ENCODE measurements at places on chromosomes 4 and X.

- no peak for DNase-seq
These were observed 997.3 kb downstream of the ARAP2 start for GRCh38 chr4:35247047-35247446.

DNA sequence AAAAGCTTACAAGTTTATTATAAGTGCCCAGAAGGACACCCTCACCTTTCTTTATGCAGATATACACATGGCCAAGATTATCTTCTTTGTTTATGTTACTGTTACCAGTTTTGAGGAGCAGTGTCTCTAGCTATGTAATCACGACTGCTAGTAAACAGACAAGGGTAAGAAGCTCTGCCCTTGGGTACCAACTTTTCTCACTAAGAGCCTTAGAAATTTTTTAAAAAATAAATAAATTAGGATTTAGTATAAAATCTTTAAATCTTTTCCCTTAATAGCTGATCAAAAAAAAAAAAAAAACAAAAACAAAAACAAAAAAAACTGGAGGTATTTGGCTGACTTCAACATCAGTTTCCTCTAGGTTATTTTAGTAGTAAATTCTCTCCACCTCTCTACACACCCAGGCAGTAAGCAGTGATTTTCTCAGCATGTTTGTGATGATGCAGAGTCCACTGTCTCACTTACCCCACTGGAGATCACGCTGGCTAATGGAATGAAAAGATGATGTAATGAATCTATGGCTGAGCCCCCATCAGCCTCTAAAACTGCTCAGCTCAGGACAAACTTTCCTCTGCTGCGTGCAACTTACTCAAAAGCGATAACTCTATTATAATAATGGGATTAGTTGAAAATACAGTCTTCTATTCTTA, 125.9 kb downstream of the FRYL start:
- no peak for DNase-seq

GRCh38 chrX:101619364-101619763, 1.6 kb upstream of the ARMCX6 start:
- peak; percentile 58 for DNase-seq

DNA sequence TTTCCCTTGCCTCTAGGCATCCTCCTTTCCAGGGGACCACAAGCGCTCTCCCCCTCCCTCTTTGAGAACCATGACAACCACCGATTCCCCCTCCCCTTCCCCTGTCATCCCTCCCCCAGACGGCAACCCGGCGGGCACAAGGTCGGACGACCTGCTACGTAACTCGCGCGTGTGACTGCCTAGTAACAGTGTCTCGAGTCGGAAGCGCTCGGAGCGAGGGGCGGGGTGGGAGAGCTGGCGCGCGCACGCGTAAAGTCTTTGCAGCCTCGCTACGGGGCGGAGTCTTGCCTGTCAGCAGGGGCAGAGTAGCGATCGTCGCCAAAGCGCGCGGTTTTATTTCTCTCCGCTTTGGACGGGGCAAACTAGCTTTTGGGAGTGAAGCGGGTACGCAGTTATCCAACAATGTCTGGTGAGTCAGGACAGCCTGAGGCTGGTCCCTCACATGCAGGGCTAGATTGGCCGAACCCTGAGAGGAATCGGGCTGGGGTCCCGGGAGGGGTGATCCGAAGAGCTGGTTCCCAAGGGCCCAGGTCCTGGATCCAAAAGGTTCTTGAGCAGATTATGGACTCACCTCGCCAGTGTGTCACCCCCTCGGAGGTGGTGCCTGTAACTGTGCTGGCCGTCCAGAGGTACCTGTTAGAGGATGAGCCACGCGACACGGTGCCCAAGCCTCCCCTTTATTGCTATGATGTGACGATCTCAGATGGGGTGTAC, at the start of gene RADX:
Gene RADX, plus strand, starts transcription at position 300 of the 714 bp plus-strand sequence. Its CDS starts 103 bp downstream, at position 403.
- peak; percentile 93 for DNase-seq

DNA sequence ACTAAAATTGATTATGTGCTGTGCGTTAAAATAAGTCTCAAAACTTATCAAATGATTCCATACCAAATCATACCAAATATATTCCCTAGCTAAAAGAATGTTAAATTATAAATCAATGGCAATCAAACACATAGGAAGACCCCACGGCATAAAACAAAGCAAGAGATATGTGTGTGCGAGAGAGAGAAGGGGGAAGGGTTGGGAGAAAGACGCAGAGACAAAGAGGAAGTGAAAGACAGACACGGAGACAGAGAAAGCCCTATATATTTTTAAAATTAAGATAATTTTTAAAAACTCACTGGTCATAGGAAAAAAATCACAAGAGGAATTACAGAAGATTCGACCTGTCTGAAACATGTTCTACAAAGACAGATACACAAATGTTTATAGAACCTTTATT, 371.4 kb downstream of the NLGN4X start:
- no peak for DNase-seq

DNA sequence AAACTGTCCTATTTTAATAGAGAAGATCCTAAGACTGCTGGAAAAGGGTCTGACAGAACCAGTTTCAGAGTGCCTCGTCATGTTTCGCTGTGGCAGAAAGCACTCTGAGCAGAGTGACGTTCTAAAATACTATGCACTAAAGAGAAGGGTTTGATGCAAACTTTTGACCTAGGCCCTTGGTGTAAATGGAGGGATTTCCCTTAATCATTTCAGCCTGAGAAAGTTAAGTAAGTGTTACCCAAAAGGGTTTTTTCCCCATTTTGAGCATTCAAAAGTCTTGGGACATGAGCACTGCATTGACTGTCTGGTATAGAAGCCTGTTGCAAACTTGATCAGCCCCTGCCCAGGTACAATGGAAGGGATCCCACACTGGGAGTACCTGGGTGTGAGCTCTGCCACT, 157.5 kb upstream of the ATOH1 start:
- DNase-seq = no peak

DNA sequence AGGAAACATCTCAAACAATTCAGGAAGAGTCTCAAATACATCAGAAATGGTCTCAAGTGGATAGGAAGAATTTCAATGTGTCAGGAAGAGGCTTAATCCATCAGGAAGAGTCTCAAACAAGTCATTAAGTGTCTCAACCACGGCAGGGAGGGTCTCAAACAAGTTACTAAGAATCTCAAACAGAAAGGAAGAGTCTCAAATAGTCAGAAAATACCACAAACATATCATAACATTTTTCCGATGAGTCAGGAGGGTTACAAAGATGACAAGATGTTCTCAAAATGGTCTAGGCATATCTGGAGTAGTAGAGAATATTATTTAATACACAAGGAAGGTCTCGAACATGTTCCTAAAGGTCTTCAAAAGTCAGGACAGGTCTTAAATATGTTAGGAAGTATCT, 109.3 kb upstream of the USP9X start:
- DNase-seq = no peak

DNA sequence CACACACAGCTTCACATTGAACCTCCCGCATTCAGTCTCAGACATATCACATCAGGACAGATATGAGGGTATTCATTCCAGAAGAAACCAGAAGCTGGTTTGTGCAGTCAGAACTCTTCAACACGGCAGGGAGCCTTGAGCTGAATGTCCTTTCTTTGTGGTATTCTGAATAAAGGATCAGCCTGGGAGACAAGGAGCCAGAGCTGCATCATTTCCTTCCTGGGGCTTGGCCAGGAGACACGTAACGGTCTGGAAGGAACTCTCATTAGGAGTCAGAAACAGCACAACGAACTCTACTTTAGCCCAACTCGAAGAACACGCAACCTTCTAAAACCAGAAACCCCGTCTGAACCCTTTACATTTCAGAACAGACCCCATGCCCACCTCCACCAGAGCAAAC, 46.4 kb downstream of the KDR start:
- no peak for DNase-seq

DNA sequence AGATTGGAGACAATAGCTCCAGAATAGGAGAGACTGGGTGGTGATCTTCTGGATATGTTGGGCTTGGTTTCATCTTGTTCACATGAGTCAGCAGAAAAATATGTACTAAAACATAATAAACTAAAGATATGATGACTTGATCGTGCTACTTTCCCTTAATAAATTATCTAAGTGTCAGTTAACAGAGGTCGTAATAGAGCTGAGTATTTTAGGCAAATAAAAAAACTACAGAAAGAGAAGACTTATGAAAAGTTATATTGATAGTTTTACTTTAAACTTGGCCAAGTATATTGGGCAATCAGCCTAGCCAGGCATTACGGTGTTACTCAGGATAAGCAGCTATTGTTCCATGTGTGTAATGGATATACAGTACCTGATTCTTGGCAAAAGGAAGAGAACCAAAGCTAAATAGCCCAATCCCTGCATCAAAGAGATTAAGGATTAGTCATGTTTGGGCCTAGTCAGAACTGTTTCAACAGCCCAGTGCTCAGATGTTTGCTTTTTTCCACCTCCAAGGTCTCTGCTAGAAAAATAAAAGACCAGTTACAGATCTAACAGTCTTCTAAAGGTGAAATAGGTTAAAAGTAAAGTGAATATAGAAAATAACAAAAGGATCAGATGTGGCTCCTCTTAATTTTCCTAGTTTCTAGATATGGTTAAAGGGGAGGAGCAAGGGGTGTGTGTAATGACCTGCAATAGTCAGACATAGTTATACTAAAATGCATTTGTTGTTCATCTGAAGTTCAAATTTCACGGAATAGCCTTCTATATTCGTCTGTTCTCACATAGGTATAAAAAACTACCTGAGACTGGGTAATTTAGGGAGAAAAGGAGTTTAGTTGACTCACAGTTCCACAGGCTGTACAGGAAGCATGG, 262.6 kb downstream of the ADGRL3 start:
- DNase-seq = no peak

DNA sequence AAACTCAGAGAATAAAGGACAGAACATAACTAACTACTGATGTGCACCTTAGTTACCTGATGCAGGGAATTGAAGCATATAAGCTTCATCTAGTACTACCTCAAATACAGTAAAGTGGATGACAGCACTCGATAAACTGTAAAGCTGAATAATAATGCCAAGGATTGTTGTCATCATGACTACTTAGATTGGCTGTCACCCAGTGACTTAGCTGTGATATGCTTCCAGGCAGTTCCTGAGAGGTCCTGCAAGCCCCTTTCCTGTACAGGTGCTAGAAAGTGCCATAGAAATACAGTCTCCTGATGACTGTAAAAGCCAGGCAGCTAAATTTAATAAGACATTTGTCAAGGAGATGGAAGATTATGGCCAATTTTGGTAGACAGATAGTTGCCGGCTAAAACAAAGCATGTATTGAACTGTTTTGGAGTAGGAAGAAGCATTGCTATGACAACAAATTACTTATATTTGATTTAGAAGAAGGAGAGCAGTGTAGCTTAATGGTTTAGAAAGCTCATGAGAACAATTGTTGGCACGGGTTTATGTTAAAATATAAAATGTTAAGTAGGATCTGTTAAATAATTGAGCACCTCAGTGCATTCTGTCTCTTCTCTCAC, 29.7 kb downstream of the TMEM164 start:
- no peak for DNase-seq

- DNase-seq = no peak
These were observed 1.3 kb downstream of the LCORL start for GRCh38 chr4:18020145-18020670.

- no peak for DNase-seq
These were observed 202.6 kb downstream of the RELL1 start for GRCh38 chr4:37483610-37484009.

DNA sequence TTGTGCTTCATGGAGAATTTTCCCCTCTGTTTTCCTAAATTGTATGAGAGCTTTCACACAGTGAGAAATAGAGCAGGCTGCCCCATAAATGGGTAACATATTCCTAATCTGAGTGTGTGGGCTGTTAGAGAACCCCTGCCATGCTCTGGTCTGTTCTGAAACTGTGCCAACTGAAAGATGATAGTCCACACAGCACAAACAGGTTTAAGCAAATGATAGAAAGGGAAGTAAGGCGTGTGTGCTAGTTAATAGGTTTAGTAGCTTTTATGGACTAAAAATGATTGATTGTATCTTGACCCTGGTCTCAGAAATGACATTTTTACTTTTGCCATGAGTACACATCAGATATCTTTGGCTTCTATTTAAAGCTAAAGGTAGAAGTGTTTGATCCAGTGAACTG, 106.2 kb downstream of the PRRG1 start:
- peak; percentile 62 for DNase-seq

DNA sequence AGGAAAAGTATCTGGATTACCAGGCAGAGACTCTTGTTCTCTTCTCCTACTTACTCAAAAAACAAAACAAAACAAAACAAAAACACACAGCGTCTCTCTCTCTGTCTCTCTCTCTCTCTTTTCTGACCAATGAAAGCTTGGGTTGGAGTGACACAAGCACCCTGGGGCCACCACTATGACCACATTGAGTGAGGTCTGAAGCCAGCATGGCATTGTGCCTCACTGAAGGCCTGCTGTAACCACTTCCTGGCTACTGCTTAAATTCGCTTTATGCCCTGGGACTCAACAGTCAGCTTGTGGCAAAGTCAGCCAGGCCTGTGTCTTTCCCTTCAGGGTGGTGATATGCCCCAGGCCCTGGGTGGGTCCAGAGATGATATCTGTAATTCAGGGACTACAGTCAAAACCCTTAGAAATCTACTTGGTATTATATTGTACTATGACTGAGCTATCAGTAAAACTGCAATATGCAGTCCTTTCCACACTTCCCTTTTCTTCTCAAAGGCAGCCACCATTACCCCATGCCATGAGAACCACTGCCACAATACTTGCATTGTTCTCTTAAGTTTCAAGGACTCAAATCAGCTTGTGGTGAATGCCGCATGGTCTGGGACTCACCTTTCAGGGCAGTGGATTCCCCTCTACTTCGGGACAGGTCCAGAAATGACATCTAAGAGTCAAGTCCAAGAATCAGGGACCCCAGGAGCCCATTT, 606.8 kb upstream of the KLHL4 start:
- no peak for DNase-seq

DNA sequence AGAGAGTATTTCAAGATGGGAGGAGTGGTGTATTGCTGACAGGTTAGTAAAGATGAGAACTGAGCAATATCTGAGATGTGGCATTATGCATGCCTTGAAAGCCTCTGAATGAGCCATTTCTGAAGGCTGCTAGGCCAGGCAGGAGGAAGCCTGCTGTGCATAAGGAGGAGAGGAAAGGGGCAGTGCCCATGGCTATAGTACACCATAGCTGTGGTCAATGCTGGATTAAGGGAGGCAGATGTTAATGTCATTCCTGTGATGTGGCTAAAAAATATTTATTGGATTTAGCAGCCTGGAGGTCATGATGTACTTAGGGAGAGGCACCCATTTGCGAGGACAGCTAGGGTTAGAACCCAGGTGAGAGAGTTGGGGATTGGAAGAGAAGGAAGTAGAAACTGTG, 130.0 kb upstream of the LNX1 start:
- DNase-seq = no peak

- no peak for DNase-seq
These were observed 181.4 kb upstream of the PDE5A start for GRCh38 chr4:119810001-119810400.

- DNase-seq = no peak
These were observed 36.0 kb downstream of the LHFPL1 start for GRCh38 chrX:112643721-112644120.

DNA sequence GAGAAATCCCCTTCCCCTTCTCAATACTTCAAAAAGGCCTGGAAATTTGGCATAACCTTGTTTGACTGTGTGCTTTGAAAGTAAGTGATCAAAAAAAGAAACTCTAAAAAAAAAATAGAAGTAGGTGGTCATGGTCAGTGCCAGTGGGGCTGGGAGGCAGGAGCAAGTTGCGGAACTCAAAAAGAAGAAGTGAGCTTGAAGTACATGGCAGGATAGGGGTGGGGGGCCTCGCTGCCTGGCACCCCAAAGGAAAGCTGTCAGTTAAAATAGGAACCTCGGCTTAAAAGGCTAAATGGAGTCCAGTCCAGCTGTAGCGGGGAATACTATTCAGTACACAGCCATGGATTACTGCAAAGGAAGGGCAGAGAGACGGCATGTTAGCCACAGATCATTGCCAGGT, 12.2 kb upstream of the NKRF start:
- no peak for DNase-seq

All from NCI-H526 (cell line).